Cardiac fibroblast (primary cell): ENCODE measurements at places on chromosomes 1 and 21.

DNA sequence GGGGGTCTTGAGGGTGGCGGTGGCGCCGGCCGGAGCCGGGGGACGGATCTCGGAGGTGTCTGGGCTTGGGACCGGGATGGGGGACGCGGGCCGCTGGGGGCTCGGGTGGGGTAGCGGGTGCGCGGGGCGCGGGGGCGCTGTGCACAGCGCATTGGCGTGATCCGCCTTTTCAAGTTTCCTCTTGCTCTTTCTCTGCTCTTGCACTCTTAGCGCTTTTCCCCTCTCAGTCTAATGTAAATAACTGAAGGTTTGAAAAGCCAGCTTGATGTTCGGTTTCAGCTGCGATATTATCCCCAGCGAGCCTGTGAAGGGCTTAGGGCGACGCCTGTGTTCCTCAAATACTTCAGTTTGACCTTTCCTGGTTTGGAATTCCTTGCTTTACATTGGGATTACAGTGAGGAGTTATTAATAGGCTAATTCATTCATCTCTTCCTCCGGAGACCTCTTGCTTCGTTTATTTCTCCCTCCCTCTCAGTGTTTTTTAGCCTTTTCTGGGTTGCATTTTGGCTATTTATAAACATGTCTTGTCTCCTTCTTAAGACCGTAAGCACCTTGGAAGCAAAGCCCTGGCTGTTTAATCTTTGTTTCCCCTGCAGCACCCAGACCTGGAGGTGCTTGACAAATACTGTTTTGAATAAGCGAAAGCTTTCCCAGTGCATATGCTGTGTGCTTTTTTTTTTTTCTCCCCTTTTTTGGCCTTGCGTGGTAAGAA, 693 bp downstream of the RAB4A start:
- DNase-seq = peak; percentile 32

DNA sequence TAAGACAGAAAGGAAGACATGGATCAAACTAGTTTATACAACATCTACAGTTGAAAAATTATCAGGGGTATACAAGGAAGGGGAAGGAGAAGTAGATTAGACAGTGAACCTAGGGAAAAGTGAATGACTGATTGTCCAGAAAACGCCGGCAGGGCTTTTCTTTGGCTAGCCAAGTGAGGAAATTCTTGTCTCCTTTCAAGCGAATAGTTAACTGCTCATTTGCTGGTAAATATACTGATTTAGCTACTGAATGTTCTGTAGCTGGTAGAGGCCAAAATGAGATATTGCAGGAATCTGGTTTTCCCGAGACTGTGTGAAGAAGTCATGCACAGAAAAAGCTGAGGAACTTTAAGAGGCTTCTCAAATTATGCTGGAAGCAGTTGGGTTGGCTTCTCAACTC, 128.5 kb upstream of the ZNHIT6 start:
- DNase-seq = no peak

GRCh38 chr1:58402444-58402843, 144.1 kb downstream of the OMA1 start:
- DNase-seq = peak; percentile 39

DNA sequence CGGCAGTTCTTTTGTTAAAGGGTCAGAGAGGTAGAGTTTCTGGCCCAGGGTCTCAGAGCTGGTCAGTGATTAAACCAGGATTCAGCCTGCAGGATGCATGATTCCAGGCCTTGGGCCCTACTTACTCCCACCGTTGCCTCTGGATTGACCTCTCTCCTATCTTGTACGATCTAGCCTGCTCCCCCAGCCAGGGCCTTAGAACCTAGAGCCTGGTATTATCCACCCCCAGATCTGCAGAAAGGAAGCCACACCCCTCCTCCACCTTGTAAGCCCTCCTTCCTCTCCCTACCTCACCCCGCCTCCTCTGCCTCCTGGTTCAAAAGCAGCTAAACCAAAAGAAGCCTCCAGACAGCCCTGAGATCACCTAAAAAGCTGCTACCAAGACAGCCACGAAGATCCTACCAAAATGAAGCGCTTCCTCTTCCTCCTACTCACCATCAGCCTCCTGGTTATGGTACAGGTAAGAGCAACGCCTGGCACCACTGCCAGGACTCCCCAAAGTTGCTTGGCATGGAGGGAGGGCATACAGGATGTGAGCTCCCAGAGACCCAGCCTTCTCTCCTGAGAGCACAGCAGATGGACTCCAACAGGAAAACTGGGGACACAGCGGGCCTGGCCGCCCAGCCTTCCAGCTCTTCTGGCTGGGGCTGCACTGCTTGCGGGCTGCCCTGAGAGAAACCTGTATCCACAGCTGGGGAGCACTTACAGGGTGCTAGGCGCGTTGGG, at the start of gene CD52:
TSS of gene CD52 (plus strand) at position 347 of the 726 bp plus-strand sequence. CDS start at position 407, 60 bp downstream.
- DNase-seq = no peak

- DNase-seq = no peak
These were observed 316.8 kb downstream of the PTBP2 start for GRCh38 chr1:97038410-97038809.

DNA sequence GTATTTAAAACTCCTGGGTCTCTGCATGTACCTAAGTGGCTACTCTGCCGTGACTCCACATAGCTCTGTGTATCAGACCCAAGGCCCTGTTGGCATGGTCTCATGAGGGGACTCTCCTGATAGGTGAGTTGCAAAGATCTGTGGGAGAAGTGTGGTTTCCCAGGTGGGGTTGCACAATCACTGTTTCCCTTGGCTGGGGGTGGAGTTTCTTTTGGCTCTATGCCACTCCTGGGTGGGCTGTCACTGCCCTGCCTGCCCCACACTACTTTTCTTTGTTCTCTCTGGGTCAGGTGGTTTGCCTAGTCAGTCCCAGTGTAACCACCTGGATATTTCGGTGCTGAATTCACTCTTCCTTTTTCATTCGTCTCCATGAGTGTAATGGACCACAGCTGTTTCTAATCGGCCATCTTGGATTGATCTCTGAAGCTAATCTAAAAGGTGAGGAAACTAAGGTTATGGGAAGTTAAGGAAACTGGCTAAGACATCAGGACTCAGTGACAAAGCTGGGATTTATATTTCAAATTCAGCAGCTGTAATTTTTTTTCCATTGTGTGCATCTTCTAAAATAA, 97.1 kb upstream of the CACYBP start:
- no peak for DNase-seq

DNA sequence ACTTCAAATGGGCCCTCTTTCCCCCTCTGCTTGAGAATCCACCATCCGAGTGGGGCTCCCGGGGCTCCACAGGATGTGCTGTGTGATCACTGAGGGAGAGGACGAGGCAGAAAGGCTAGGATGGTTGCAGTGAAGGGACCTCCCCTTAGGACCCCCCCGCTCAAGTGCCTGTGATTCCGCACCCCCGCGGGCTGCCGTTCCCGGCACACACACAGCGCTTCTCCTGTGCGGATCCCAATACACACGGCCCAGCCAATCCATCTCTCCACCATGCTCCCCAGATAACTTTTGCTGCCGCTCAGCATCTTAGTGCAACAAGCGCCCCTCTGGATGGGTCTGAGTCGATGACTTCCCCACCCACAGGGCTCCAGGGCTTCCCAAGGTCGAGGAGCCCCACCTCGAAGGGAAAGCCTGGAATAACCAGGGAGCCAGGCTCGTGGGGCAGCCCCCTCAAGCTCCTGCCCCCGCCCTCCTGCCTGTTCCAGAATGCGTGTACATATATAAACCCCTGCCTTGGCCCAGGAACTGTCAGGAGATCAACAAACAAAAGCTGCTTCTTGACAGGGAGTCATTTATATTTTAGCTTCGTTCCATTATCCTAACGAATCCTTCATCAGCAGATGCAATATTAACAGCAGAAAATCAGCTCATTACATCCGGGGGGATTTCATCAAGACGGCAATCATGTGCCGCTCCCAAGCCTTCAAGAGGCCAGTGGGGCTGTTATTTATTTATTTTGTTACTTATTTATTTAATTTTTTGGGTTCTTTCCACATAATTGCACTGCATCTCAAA, 83.7 kb downstream of the CASZ1 start:
- no peak for DNase-seq

DNA sequence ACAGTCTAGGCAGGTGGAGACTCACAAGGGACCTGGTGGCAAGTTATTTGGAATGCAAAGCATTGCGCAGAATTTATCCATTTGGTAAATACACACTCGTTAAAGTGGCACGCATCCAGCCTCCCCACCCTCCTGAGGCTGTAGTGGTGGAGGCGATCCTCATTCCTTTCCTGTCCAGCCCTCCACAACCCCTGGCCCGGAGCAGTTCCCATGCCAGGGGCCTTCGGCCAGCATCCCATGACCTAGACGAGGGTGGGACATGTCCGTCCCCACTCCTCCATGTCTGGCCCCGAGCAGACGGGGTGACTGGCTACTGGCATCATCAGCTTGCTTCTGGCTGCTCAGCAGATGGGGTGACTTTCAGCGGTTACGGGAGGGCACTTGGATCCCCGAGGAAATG, 281.5 kb upstream of the VAMP3 start:
- no peak for DNase-seq

GRCh38 chr1:200351826-200352549, 57.8 kb downstream of the ZNF281 start:
- peak; percentile 96 for DNase-seq

GRCh38 chr21:45499201-45499750, 43.0 kb downstream of the SLC19A1 start:
- no peak for DNase-seq

DNA sequence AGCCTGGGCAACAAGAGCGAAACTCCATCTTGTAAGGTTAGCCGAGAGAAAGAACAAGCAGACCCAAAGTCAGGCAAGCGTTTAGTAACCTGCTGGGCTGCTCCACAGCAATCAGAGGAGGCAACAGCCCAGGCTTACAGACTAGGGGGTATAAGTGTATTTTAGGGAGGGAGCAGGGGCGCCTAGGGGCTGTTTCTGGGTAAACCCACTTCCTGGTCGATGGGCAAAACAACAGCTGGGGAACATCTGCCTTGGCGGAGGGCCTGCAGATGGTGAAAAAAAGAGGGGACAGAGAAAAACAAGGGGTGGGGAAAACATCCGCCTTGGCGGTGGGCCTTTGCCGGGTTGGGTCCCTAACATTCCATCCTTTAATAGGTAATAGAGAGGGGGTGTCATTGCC, 5.2 kb downstream of the TAS1R1 start:
- no peak for DNase-seq

- no peak for DNase-seq
These were observed 157.1 kb downstream of the PTPRU start for GRCh38 chr1:29393451-29393826.

- no peak for DNase-seq
These were observed 79.0 kb upstream of the HMGB4 start for GRCh38 chr1:33784876-33785275.

DNA sequence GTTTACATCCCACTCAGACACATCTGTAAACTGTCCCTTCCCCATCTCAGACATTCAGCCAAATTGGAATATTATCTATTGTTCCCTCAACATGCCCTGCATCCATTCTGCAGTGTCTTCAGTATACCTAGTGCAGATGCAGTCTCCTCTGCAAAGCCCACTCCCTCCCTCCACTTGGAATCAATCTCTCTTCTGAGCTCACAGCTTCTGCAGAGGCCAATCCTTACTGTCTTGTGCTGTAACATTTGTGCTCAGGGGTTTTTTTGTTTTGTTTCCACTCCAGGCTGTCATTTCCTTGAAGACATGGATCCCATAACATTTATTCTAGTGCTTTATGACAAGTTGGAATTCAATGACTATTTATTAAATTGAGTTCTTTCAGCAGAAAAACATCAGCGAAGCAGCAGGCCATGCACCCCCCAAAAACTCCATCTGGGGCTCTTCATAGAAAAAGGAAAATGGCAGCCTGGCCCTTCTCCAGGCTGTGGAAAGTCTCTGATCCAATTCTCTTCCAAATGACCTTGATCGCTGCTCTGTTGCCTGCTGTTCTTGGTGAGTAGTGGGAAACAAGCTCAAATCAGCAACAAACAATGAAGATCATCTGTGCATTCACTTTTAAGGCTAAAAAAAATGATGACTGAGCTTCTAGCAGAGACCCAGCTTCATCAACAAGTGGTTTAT, 8.7 kb downstream of the C4BPA start:
- DNase-seq = no peak

DNA sequence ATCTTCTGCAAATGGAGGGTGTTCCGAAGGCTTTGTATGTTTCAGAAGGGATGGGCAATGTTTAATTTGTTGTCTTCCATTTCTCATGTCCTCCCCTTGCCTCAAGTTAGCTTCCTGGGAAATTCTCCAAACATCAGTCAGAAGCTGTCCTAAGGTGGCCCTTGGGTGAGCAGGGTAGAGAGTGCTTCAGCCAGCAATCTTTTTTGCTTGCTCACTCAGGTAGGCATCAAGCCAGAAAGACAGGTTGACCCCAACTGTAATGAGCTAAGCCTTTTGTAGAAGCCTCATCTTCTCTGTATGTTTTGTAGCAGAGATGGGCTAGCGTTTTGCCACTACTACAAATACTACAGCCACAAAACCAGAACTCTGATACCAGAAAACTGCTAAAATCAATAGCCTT, 321.5 kb upstream of the FAM78B start:
- no peak for DNase-seq

DNA sequence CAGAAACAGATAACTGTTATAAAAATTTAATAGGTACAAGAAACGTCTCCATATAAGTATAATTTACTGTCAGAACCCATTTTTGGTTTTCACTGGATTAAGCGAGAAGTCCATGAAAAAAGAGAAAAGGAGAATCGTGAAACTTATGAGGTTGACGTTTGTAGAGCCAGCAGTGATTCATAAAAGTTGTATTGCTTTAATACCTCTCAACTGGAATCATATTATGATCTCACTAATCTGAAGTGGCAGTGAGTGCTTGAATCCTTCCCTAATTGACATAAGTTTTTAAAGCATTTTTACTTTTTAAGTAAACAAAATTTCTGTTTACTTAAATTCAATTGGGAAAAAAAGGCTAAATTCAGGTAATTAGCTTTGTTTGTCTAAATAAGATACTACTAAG, 315.3 kb downstream of the TPR start:
- DNase-seq = no peak

DNA sequence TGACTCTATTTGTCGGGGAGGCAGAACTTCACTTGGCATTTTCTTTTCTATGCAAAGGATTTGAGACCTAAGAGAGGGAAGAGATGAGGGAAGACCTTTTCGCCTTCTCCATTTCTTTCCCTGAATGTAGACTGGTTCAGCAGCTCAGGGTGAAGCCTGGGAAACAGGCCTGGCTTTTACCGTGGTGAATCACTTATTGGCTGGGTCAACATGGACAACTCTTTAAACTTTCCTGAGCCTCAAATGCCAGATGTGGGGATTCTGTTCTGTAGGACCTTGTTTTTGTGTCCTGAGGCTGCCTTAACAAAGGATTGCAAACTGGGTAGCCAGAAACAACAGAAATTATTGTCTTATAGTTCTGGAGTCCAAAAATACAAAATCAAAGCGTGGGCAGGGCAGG, 455.8 kb upstream of the VAMP3 start:
- no peak for DNase-seq

DNA sequence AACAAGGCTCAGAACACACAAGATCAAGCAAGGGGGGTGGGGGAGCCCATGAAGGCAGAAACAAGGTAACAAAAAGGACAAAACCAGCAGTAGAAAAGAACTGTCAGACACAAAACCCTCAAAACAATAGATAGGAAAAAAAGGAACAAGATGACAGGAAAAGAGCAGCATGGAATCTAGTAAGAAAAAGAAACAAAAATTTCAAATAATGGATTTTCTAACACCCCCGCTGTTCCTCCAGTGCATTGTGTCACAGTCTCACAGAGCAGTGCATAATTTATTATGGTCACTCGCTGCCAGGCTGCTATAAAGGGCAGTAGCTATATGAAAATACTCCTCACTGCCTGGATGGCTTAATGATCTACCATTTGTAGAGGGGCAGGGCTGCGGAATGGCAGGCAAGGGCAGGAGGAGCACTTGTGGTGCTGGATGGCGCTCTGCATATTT, 567.9 kb downstream of the DPYD start:
- DNase-seq = no peak
